ENCODE measurements at places on chromosomes 12 and 14.

DNA sequence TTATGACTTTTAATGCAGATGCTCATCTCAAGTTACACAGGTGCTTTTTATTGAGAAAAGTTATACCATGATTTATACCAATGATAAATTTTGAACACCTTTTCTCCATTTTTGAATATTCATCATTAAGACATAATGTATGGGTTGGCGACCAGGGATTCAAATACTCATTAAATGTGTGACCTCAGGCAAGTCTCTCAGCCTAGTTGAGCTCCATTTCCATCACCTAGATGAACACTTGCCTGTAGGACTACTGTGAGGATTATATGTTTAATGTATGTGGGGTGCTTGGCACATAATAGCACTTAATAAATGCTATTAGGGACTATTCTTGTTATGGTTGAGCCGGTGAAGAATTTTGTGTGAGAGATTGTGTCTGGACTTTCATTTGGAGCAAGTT is 228.6 kb downstream of the CHST11 start:
- no peak for DNase-seq

GRCh38 chr14:80477388-80478160 is 266.3 kb upstream of the DIO2 start:
- DNase-seq = no peak

DNA sequence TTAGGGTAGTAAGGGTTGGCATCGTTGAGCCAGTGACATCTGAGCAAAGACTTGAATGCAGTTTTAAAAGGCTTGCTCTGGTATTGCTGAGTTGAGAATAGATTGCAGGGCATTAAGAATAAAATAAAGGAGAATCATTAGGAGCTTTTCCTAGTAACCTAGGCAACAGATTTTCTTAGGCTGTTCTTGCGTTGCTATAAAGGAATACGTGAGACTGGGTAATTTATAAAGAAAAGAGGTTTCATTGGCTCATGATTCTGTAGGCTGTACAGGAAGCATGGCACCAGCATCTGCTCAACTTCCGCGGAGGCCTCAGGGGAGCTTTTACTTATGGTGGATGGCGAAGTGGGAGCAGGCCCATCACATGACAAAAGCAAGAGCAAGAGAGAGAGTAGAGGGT is 97.4 kb downstream of the RAD51B start:
- no peak for DNase-seq

GRCh38 chr14:94050231-94050880 is 24.2 kb downstream of the OTUB2 start:
- DNase-seq = no peak

DNA sequence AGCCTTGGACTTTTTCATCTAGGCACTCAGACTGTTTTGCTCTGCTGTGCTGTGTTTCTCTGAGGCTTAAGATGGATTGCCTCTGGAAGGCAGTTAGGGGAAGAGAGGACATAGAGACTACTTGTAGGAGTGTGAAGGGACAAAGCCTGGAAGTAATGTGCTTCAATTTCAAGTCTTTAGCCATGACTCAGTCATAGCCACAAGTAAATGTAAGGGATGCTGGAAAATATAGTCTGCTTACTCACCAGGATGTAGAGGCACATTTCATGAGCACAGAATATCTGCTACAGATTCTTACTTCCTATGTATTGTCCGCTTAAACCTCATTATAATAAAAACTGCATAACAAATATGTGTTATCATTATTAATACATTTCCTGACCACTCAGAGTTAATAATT is 794.3 kb upstream of the NOVA1 start:
- DNase-seq = no peak

DNA sequence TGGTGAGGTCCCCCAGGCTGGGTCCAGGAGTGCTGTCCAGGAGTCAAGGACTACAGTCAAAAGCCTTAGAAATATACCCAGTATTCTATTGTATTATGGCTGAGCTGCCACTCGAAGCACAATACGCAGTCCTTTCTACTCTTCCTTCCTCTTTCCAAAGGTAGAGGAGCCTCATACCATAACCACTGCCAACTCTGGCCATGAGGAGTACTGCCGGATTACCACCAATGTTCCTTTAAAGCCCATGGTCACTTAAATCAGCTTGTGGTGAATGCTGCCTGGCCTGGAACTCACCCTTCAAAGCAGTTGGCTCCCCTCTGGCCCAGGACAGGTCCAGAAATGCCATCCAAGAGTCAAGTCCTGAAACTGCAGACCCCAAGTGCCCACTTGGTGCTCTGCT is 425.4 kb downstream of the SLC16A7 start:
- DNase-seq = no peak

DNA sequence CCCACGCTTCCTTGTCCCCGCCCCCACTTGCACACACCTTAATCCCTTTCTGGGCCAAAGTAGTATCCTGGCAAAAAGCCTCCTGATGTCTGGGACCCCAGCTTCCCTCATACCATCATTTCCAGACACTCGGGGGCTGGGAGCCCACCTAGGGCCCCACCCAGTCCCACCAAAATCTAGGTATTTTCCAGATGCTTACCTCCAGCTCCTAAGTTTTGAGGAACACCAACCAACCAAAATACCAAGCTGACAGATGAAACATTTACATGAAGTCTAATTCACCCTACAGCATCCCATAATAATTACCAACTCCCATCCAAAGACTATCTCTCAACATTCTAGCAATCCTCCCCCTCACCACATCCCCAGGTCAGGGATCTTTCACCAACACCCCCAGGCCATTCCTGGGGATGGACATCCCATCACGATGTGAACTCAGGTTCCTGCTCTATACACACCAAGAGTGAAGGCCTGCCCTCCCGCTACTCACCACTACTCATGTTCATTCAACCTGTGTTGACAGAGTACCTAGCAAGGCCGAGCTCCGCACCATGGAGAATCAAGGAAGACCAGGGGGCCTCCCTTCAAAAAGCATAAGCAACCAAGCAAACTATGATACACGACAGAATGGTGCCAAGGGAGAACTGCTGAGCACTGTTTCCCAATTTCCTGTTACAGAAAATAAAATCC is 1.6 kb upstream of the CHD4 start:
- no peak for DNase-seq

DNA sequence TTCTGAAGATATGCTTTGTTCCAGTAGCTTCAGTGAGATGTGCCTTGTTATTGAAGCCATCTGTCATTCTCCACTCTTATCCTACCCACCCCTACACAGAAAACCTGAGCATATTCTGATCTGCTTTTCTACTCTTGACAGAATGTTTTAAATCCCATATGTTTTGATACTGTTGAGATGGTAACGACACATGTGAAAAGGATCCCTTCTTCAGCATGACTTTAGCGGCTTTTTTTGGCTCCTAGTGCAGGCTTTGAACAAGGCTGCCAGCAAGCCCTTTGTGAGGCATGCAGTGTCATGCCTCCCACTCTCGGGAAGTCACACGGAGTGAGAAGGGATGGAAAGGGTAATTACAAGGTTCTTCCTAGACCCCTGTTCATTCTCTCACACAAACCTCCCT is 228.8 kb upstream of the RGS6 start:
- DNase-seq = no peak

DNA sequence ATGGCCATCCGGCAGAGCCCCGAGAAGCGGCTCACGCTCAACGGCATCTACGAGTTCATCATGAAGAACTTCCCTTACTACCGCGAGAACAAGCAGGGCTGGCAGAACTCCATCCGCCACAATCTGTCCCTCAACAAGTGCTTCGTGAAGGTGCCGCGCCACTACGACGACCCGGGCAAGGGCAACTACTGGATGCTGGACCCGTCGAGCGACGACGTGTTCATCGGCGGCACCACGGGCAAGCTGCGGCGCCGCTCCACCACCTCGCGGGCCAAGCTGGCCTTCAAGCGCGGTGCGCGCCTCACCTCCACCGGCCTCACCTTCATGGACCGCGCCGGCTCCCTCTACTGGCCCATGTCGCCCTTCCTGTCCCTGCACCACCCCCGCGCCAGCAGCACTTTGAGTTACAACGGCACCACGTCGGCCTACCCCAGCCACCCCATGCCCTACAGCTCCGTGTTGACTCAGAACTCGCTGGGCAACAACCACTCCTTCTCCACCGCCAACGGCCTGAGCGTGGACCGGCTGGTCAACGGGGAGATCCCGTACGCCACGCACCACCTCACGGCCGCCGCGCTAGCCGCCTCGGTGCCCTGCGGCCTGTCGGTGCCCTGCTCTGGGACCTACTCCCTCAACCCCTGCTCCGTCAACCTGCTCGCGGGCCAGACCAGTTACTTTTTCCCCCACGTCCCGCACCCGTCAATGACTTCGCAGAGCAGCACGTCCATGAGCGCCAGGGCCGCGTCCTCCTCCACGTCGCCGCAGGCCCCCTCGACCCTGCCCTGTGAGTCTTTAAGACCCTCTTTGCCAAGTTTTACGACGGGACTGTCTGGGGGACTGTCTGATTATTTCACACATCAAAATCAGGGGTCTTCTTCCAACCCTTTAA is 1.5 kb downstream of the FOXG1 start:
- no peak for DNase-seq

GRCh38 chr14:25092258-25092740 is 42.4 kb upstream of the STXBP6 start:
- DNase-seq = no peak

DNA sequence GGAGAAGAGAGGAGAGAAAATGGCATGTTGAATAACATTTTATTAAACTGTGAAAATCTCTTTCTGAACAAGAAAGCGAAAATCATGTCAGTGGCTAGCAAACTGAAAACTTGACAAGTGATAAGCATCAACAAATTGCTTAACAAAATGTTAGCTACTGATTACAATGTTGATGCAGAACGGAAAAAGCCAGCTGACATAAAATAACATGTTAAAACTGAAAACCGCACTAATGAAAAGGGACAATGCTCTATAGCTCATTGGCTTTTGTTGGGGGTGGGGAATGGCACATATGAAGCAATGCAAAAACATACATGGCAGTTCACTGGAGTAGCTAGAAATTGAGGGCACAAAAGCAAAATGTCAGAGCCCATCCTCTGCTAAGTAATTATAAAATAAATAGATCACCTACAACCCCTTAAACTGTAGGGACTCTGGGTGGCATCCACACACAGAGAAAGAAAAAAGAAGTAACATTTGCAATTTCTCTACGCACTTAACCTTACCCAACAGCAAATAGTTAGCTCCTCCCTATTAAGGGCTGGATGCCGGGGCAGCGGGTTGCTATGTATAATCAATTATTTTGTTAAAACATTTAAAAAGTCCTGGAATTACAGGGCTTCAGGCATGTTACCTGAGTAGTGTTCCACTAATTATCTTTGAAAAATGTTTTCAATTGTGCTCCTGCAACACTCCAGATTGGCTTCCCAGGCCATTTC is 129.2 kb upstream of the USP15 start:
- DNase-seq = no peak

DNA sequence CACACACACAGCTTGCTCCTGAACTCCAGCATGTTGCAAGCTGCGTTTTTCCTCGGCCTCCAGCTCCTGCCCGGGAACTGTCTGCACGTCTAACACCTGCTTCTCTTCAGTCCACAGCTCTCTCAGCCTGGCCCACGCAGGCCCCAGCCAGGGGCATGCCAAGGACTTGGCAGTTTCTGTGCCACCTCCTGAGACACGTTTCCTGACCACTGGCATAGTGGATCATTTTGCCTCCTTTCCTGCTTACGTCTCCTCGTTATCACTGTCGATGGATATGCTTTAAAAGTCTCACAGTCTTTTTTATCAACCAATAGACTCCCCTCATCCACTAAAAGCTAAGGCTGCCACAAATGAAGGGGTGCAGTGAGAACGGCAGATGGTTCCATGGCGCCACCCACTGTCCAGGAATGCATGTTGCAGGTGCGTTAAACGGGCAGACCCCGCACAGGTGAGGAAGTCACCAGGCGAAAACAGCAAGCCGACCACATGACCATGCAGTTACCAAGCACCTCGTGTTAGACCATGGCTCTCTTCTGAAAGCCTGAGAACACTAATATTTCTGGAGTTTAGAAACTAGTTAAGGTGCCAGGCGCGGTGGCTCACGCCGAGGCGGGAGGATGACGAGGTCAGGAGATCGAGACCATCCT is 14.7 kb upstream of the TEAD4 start:
- no peak for DNase-seq

DNA sequence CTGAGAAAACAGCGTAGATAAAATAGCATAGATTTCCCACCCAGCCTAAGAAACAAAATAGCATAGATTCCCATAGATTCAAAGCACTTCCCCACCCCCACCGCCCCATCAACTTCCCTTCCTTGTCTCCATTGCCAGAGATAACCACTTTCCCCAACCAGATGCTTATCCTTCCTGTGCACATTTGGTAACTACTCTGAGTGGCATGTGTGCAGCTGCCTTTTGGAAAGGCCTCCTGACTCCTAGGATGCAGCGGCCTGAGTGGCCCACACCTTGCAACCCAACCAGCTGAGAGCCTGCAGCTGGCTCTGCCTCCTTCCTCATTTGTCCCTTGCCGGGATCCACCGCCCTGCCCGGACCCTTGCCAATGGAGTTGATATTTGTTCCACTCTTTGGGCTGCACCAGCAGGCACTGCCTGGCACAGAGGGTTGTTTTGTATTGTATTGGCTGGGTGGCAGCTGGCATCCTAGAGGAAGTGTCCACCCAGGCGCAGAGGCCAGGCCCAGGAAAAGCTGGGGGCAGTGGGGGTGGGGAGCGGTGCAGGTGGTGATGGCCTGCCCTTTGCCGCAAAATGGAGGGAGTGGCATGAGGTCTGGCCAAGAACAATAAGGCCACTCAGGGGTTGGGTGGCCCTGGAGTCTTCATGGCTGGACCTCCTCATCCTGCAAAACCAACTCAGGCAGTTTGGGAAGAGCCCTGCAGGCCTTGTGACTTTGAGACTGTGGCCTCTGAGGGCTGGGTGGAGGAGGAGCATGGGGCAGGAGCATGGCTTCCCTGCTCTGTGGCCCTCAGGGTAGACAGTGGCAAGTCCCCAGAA is 4.9 kb downstream of the SLC48A1 start:
- DNase-seq = no peak

- no peak for DNase-seq
These were observed 6.6 kb upstream of the CFAP73 start for GRCh38 chr12:113142886-113143332.

DNA sequence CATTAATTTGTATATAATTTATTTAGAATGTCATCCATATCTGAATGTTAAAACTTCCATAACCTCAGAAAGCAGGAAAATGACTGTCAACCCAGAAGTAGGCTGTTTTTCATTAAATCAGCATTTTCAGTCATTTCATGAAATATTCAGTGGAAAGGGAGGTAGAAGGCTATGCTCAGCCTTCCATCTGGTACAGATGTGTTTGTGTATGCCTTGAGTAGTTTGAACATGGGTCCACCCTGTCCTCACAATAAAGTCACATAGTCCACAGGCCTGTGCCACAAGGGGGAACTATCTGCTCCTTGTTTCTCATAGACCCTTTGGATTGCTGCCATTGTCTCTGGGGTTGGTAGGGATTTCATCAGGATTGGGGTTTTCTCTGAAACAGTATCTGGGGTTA is 9.1 kb downstream of the LACRT start:
- no peak for DNase-seq

DNA sequence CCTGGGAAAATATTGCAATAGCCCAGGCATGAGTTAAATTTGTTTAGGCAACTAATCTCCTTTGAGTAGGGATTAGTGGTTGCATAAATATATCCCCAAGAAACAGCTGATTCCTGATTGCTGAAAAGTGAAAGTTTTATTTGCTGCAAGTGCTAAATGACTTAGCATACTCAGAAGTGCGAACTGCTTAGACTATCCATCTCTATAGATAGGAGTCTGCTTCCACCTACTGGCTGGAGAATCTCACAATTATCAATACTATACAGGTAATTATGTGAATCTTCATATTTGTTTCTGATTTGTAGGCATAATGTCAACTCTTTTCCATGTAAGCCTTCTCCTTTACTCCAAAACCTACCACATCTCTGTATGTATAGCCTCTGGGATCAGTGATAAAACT is 12.0 kb upstream of the SLCO1B3 start:
- no peak for DNase-seq

GRCh38 chr12:96152164-96152563 is 42.0 kb upstream of the ELK3 start:
- DNase-seq = no peak

Data from stimulated activated CD8-positive, alpha-beta memory T cell treated with anti-CD3 and anti-CD28 coated beads, Interleukin-12 subunit alpha, Interleukin-12 subunit beta, amount 100 ng/mL, for 4 hours (primary cell).